ENCODE measurements at places on chromosomes 4 and X.

DNA sequence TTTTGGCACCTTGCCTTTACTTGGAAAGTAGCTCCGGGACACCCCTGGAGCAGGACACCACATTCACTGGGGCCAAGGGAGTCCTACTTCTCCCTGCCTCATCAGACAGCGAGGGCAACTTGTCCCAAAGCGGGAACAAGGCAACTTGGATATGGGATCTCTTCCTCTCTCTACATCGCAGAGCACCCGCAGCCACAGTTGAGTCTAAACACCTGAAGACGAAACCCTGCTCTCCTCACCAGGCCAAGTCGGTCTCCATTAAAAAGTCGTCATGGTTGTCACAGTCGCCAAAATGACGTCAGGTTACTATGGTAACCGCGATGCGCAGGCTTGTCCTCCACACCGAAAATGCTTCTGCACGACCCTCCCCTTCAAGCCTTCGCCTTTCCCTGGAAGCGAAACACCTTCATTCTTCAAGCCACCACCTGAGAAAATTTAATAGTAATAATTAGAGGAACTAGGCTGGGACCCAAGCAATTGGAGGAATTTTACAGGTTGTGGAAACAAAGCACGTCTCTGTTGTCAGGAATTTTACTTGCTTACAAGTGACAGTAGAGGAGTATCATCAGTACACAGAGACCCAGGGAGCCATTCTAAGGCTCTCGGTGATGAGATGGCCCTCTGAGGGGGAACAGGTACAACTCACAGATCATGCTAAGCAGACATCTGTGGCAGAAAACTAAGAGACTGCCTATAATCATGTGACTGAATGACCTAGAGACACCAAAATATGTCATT lies 30.5 kb upstream of the TCEAL4 start:
- no peak for DNase-seq

DNA sequence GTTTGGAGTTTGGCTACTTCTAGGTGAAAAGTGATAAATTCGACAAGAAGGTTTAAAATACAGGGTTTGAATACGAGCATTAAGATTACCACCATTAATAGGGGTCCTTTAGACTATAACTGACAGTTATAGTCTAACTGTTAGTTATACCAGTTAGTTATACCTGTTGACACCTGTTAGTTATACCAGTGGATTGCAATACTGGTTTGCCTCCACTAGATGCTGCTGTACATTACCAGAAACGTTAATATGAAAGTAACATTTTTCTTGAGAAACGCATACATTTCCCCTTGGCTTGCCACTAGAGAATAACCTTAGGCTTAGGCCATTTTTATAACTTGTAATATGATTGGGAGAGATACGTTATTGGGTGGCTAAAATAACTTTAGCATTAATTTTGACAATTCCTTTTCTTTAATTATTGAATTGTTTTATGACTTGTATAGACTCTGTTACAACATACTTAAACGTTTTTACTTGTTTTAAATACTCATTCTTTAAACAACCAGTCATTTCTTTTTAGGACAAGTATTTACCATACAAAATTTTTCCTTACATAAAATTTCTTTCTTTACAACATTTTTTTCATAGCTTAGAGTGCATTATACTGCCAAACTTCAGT lies 911.2 kb downstream of the FSTL5 start:
- DNase-seq = no peak

- no peak for DNase-seq
Observed at GRCh38 chr4:56038487-56039162, 89.9 kb downstream of the CEP135 start.

DNA sequence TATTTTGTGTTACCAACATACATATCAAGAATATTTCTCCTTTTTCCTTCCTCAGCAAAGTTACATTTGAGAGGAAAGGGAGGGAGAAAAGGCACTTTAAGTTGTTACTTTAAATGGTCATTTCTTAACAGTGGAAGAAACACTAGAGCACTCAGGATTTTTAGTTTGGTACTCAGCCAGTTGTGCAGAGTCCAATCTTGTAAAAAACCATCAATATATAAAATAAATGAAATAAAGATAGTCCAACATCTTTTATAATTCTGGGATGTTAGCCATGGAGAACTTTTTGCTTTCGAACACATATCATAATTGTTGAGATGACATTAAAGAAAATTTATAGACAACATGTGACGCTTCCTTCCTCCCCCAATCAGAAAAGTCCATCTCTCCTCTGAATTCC lies 253.8 kb downstream of the QDPR start:
- DNase-seq = no peak

DNA sequence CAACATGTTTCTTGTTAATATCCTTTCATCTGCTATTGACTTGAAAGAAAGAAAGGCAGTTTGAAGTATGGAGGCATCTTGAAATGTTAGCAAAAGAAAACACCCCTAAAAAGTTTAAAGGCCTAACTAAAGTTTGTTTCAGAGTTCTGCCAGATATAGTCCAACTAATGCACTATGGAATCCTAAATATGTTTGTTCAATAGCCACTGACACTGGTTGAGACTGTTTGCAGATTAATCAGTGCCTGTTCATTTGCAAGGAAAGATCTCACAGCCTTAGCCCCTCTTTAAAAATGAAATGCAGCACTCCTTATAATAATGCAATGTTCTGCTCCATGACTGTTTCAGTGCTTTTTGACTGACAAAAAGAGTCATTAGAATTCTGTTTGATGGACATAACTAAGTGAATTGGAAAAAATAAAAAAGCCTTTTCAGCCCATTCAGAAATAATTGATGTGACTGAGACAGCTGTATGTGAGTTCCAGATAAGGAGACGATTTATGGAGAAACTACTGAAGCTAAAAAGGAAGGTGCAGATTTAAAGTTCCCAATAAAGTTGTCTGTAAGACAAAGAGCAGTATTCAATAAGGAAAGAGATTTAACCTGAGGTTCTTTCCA lies 192.0 kb downstream of the PCDH7 start:
- DNase-seq = no peak

- DNase-seq = no peak
Observed at GRCh38 chr4:177225605-177226004, 84.1 kb upstream of the NEIL3 start.

DNA sequence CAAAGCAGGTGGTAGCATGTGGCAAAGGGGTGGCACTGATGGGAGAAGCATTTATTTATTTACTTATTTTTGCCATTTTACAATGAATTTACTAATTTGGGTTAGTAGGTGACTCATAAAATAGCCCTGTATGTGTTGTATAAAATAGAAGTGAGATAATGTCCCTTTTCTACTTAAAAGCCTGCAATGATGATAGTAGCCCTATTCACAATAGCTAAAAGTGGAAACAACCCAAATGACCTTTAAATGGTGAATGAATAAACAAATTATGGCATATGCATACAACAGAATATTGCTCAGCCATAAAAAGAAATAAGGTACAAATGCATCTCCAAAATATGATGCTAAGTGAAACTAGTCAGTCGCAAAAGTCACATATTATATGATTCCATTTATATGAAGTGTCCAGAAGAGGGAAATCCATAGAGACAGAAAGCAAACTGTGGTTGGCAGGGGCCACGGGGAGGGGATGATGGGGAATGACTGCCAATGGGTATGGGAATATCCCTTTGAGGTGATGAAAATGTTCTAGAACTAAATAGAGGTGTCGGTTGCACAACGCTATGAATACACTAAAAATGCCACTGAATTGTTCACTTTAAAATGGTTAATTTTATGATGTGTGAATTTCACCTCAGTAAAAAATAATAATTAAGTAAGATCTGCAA lies 35.8 kb upstream of the FAM9C start:
- DNase-seq = no peak

GRCh38 chrX:72054779-72055489 lies 76.8 kb downstream of the RTL5 start:
- DNase-seq = no peak

- no peak for DNase-seq
Observed at GRCh38 chrX:38066934-38067333, 60.6 kb downstream of the SYTL5 start.

Data from omental fat pad (tissue), 4 donors.